ENCODE measurements at places on chromosomes 3 and 15.

DNA sequence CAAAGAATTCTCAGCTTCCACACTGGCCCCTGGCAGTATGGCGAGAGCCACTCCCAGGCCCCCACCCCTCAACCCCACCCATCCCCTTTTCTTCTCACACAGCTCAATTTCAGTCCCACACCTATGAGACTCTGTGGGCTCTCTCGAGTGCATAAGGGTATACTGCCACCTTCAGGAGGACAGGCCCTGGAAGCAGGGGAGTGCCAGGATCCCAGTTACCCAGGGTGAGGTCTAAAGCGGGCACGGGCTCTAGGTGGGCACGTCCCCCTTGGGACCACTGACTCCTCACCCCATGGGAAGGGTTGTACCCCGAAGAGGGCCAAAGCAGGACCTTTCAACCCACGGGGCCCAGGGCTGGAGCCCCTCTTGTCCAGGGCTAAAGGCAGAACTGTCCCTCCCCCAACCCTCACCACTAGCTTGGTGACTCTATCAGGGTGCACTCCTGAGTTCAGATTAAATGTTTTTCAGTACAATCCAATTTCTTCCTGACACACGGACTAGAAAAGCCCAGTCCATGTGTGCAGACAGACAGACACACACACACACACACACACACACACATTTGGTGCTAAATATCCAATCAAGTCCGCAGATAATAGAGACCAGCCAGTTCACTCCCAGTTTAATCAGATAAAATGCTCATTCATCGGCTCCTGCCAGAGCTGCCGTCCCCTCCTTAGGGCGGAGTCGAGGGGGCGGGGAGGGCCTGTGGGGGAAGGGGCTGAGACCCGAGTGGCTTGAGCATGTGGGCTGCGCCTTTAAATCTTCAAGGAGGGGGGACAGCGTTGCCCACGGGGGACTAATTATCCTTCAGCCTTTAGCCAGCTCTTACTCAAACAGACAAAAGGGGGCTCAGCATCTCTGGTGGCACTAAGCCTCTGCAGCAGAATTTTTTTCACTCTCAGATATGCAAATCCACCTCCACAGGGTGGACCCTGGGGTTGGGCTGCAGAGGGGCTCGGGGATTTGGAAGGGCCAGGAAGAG lies 59.3 kb downstream of the CYP11A1 start:
- peak; percentile 26 for DNase-seq

- DNase-seq, result no peak
Observed at GRCh38 chr3:138355071-138355470, 6.7 kb downstream of the MRAS start.

DNA sequence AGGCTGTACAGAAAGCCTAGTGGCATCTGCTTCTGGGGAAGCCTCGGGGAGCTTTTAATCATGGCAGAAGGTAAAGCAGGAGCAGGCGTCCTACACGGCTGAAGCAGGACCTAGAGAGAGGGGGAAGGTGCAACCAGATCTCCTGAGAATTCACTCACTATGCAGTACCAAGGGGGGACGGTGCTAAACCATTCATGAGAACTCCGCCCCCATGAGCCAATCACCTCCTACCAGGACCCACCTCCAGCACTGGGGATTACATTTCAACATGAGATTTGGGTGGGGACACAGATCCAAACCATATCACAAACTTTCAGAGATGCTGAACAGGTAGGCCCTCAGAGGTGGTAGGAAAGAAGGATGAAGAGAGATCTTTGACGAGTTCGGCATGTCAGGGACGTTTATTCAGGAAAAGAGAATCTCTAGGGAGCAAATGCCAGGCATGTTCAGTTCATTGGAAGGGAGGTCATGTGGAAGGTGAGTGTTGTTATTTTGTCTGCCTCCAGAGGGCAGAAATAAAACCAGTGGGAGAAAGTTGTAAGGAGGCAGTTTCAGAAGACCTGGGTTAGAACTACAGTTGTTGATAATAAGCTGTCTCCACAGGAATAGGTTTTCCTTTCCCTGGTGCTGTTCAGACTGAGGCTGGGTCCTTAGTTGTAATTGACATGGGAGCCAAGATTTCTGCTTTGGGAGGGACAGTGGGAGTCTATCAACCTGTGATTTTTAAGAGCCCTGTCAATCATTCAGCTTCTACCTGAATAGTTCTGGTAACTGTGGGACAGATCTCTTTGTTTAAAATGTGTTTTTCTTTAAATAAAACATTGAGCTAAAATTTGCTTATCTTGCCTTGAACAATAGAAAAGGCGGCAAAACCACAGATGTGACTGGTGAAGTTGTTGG lies 4.3 kb upstream of the FNDC3B start:
- peak; percentile 54 for DNase-seq

DNA sequence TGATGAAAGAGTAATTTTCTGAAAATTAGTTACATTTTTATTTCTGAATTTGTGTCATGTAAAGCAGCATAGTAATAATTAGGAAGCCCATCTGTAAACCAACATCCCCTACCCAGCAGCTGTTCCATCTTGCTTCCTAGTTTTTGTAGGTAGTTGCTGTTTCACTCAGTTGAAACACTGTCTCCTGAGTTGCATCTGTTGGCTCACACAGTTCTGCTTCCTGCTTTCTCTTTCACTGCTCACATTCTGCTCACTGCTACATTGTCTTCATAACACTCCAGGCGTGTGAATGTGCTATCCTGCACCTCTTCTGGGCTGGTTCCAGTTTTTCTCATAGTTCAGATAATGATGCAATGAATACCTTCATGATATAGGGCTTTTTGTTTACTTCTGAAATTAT lies 123.4 kb downstream of the EPHB1 start:
- DNase-seq, result no peak

DNA sequence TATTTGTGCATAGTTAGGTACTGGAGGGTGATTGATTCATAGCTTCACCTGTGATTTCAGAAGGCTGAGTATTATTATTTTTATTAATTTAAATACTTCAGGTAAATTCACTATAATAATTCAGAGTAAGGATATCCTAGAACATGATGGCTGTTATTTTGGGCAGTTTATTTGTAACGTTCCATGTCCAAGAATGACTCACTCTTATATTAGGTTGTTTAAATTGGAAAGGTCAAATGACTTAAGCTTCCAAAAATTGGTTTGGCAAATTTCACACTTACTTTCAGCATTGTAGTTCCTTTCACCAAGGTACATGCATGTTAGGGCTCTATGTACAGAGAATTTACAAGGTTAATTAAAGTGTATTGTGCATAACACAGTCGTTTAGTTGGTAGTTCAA lies 120.2 kb downstream of the EPHA3 start:
- no peak for DNase-seq

DNA sequence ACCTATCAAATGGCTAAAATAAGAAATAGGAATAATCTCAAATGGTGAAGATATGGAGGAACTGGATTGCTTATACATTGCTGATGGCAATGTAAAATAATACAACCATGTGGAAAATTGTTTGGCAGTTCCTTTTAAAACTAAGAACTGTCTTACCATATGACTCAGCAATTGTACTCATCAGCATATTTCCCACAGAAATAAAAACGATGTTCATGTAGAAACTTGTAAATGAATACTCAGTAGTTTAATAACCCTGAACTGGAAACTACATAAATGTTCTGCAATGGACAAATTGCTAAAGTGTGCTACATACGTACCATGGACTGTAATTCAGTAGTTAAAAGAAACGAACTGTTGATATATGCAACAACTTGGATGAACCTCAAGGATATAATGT lies 253.9 kb upstream of the RBMS3 start:
- no peak for DNase-seq

GRCh38 chr15:88022716-88023115 lies 233.8 kb downstream of the NTRK3 start:
- DNase-seq, result no peak

GRCh38 chr15:52466134-52466701 lies 62.5 kb downstream of the MYO5A start:
- DNase-seq, result peak; percentile 84

DNA sequence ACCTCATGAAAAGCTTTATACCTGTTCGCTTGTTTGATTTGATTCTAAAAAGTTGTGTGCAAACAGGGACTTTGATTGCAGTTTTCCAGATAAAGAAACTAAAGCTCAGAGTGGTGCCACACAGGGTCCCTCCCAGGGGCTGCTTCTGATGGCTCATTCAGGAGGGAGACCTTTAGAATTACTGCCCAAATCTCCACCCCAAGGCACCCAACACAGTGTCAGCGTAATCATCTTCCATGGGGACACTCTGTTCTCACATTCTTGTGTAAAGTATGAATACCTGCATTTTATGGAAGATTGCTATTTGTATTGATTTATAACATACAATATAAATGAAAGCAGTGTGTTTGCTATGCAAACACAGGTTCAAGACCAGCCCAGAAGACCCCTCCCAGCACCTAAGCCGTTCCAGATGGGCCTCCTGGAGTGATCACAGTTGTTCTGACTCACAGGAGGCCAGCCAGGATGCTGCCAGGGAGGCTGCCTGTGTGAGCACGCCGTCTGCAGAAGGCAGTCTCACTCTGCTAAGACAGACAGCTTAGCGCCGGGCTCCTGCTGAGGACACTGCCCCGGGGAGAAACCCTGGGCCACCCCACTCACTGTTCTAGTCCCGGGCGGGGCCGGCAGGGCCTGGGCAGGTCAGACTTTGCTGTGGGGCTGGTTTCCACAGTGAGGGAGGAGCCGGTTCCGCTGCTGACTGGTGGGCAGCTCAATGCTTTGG lies 185.6 kb downstream of the FAM43A start:
- peak; percentile 2 for DNase-seq

GRCh38 chr3:17747174-17747889 lies 4.9 kb upstream of the TBC1D5 start:
- DNase-seq, result no peak

DNA sequence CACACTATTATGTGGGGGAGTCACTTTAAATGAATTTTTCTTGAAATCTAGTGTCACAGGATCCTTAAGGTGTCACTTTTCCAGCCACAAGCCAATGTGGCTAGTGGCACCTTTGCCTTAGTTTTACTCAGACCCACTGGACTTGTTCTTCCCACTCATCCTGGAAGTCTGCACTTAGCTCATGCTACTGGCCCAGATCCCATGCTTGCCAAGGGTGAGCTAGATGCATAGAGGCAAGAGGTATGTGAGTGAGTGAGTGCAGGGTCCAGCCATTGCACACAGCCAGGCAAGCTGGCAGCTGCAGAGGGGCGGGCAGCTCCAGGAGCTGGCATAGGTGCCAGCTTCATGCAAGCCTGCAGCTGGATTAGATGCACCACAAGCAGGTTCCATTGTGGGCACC lies 81.0 kb downstream of the CGGBP1 start:
- no peak for DNase-seq

DNA sequence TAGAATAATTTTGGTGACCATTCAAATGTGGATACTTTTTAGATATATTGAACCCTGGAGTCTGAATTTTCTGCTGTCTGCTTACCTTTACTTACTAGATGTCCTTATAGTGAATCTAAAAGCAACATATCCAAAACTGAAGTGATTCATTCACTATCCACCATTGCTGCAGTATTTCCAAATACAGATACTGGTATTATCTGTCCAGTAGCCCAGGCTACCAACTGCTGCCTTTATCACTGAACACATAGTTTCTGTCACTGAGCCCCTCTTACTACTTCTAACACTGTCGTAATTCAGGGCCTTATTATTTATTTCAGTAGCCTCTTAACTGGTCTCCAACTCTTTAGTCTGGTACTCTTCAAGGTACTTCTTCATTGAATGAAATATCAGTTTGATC lies 49.2 kb downstream of the SLMAP start:
- DNase-seq, result no peak

GRCh38 chr3:113310960-113311359 lies 99.6 kb downstream of the BOC start:
- DNase-seq, result no peak

DNA sequence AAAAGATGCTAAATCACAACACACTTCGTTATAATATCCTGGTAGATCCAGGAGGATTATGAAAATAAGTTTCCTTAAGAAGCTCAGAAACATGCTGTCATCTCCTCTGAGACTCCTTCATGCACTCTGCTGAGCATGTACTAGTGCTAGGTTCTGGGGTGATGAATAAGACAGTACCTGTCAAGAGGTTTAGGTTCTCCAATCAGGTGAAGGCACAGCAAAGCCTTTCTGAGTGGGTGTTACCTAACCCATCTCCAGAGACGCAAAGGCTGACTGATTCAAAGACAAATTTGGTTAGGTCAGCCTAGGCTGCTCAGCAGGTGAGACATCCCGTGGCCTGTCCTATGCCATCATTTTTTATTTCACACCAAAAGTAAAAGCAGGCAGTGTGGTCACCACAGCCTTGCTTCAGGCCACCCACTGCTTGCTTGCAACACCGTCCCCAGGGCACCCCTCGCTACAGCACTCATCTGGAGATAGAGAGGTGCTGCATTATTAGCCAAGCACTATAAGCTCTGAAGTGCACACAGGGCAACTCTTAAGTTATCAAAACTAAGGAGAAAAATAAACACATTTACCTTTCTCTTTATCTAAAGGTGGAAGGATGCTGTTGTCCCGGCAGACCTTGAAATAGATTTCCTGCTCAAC lies 117.2 kb downstream of the TJP1 start:
- no peak for DNase-seq

- DNase-seq, result no peak
Observed at GRCh38 chr3:71815340-71816067, 30.6 kb upstream of the PROK2 start.

GRCh38 chr3:133273346-133273745 lies 126.5 kb upstream of the BFSP2 start:
- DNase-seq, result no peak

DNA sequence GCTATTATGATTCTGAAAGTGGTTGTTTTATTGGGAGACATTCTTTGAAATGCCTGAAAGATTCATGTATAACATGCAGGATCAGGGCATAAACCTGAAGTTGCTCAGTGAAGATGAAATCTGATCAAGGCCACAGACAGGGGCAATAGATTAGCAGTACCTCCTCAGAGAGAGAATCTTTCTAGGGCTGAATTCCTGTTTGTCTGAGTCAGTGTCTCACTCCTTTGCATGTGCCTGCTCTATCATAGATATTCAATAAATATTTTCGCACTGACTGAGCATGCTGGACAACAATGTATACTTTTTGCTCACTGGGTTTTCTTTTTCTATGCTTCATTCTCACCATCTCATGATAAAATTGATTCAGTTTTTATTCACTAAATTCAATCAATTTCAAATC lies 49.8 kb upstream of the PFN2 start:
- no peak for DNase-seq

DNA sequence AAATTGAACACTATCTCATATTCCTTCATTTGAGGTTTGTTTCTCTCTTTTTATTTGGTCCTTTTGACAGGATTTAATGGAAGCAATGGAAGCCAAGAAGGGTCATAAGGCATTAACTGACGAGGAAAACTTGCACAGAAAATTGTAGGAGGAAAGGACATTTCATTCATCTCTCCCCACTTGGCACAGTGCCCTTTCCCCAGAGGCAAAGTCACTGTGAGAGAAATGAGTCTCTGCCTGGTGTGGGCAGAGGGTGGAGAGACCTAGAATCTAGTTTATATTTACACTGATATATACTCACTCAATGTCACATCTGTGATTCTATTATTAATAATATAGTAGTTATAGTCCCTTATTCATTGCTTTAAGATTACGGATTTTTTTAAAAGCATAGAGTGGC lies 324.6 kb upstream of the IL12A start:
- DNase-seq, result no peak
